ENCODE measurements at places on chromosomes 16 and 17.

DNA sequence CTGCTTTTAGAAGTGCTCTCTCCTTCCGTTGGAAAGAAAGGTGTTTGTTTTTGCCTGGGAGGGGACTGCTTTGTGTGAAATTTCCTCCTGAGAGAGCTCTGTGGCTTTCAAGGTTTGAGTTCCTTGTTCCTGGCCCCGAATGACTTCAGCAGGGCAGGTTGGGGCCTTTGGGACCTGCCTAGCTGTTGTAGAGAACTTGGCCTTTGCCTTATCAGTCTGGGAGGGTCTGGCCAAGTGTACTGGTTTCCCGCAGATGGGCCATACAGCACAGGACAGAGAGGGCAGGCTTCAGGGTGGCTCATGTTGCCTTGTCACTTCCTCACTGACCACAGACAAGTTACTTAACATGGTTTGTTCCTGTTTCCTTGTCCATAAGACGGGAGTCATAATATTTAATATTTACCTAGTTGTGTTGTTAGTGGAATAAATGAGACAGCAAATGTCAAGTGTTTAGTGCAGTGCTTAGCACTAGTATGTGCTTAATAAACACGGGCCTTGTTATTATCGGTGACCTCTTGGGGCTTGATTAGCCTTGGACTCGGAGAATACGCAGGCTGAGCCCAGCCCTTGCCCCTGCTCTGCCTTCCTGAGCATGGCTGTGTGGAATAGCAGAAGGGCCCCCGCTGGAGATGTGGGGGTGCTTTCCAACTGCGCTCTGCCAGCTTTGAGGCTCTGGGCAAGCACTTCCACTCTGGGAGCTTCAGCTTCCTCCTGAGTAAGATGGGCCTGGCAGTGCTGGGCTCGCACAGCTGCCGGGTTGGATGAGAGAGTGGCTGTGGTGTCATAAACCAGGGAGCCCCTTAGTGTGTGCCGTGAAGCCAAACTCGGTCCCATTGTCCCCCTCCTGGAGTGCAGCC, 6.6 kb downstream of the PRSS8 start:
- no peak for DNase-seq

DNA sequence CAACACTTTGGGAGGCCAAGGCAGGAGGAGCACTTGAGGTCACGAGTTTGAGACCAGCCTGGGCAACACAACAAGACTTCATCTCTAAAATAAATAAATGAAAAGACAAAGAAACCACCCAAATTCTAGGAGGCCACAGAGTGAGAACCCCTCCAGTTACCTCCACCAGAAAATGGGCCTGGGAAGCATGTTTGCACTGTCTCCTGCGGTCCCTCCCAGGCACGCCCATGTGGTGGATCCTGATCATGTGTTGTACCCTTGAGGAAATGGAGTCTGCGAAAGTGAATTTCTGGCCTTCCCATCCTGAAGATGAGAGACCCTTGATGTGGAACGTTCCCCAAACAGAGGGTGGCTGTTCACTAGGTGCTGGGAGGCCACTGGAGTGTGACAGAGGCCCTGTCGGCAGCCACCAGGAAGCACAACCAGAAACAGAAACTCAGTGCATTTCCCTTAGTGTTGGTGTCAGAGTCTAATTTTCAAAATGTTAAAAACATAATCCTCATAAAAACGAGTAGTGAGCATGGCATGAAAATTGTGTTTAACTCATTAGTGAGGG, 19.2 kb upstream of the USP22 start:
- DNase-seq = no peak

GRCh38 chr17:37220607-37220953, 155.2 kb upstream of the C17orf78 start:
- DNase-seq = peak; percentile 8

DNA sequence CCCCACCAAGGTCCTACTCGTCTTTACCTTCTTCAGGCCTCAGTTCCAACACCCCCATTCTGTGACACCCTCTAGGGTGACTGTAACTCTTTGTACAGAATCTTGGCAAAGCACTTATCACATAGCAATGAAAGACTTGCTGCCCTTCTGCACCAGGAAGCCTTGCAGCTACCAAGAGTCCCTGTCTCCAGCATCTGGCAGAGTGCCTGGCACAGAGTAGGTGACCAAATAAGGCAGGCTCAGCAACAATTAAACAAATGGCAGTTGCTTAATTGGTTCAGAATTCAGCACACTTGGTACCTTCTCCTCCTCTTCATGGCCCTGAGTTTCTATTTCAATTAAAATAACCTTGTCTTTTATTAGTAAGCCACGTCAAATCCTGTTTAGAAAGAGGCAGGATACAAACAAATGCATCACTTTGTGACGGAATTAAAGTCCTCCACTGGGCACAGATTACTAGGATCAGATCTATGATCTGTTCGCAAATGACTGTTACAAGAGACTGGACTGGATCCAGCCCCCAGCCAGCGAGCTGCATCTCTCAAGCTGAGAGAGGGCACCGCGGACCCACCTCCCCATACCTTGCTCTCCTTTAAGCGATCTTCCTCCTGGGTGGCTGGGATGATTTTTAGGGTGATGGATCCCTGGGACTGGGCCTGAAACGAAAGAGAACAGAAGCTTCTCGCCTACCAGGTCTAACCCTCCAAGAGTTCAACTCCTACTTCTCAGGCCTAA, 9.4 kb downstream of the MPP3 start:
- DNase-seq = no peak

DNA sequence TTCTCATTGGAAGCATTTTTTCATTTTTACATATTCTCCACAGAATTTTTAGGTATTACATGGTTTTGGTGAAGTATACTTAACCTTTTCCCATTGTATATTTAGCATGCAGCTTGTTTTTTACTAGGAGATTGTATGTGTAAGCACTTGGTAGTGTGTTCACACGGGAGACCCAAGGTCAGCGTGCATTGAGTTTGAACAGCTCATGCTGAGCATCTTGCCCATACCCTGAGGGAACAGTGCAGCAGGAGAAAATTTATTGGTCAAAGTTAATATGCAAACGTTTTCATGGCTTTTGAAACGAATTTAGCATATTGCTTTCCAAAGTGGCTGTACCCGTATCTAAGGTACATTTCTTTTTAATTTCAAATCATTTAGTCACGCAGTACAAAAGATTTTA, 168.7 kb downstream of the MRTFB start:
- DNase-seq = no peak
